ENCODE measurements at places on chromosomes 7 and 10.
A peak's percentile ranks its signal among the peaks of the same experiment; 100 is the strongest.

GRCh38 chr7:38052786-38053185, 125.3 kb upstream of the STARD3NL start:
- no peak for DNase-seq

GRCh38 chr7:27912751-27913150, 172.8 kb downstream of the TAX1BP1 start:
- DNase-seq: no peak

DNA sequence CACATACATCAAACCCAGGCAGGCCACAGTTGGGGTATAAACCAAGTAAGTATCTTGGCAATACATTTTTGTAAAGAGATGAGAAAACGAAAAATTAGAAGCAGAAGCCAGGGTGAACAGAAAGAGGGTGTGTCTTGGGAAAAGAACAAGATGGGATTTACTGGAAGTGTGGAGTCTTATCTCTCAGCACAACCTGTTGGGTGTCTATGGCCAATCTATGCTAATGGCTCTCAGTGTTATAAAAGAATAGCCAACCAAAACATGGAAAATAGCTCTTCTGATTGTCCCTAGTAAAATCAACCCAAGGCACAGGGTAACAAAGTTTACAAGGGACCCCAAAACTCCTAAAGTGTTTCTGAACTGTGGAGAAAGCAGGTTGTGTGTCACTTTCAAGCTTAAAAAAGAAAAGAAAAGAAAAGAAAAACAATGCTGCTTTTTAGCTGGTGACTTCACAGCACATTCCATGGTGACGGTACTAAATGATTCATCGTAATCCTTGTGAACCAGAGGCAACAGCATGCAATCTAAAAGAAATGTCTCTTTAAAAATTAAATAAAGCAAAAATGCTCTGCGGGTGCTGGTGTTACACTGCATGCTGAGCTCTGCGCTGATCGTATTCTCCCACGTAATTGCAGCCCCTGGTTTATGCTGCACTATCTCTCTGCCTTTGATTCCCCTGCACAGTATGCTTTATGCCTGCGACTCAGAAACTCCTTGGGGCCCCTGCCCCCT, 100.8 kb downstream of the C10orf90 start:
- DNase-seq: no peak

DNA sequence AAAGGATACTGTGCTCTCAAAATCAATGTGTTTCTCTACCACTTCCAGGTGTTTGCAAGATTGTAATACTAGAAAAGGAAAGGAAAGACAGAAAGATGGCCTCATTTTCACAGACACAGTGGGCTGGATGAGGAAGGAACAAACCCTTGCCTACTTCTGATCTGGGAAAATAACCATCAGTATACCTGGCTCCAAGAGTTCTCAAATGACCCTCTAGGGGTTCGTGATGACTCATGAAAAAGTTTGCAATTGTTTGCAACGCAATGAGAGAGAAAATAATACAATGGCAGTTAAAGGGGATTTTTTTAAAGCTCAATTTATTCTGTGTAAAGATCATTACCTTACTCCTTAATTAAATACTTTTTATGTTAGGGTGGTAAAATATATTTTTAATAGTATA, 197.6 kb upstream of the INHBA start:
- DNase-seq: no peak

DNA sequence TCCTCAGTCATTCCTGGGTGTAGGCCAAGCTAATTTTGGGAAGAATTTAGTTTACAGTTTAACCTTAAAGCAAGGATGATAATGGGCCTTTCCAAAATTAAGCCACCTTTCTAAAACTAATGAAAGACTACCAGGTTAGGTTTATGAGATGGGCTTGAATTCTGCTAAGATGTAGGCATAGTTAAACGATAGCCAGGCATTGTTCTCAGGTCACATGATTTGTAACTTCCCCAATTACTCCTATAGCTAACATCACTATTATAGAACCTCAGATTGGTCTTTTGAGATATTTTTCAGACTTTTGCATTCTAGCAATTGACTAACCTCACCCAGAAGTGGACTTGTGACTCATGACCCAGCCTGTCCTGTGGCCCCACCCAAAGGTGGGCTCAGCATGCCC, 7.0 kb upstream of the NUB1 start:
- no peak for DNase-seq

DNA sequence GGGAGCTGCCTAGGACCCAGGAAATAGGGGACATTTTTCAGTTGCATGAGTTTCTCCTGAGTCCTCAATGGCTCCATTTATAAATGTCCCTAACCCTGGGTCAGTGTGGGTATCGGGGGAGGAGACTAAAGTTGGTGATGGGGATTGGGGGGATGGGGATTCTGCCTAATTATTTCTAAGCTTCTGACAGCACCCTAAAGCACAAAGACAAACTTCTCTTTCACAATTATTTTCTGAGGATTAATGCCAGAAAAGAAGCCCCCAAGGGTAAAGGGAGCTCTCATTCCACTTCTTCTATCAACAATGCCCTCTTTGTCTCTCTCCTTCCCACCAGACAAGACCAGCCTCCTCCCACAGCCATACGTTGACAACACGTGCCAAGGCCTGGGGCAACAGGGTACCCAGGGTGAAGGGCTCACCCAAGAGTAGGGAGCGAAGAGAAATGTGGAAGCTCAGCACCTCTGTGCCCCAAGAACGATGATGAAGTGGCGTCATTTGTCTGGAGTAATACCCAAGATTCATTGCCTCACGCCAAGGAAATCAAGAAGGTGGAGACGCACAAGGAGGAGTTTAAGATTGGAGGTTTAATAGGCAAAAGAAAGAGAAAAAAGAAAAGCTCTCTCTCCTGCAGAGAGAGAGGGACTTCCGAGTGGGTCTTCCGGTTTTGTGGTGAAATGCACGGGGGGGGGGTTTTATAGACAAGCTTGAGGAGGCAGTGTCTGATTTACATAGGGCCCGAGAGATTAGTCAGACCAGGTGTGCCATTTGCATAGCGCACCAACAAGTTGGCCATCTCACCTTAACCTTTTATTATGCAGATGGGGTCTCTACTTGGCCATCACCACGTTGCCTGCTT, 14.4 kb upstream of the GJC3 start:
- DNase-seq: no peak

DNA sequence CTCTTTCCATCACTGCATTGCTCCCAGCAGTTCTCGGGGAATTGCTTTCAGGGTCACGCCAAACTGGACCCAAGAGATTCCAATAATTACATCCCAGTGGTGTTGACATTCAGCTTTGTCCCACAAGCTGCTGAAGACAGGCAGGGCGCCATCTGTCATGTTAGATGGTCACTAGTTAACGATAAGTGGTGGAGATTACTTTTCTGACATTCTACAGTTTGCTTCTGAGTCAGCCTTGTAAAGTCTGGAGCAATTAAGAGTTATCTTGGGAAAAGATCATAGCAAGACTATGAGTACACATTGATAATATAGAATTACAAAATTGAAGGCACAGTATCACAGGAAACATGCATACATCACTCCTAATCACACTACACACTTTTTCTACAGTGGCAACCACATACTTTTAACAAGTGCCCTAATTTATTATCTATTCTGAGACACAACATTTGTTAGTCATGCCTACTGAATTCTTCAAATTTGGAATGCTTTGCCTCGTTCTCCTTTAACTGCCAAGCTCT, 41.9 kb downstream of the SEMA3C start:
- DNase-seq: peak; percentile 47

- DNase-seq: no peak
Observed at GRCh38 chr7:130218806-130219620, 11.4 kb downstream of the SSMEM1 start.

- DNase-seq: peak; percentile 25
Observed at GRCh38 chr7:27240015-27240731, 2.4 kb upstream of the EVX1 start.

DNA sequence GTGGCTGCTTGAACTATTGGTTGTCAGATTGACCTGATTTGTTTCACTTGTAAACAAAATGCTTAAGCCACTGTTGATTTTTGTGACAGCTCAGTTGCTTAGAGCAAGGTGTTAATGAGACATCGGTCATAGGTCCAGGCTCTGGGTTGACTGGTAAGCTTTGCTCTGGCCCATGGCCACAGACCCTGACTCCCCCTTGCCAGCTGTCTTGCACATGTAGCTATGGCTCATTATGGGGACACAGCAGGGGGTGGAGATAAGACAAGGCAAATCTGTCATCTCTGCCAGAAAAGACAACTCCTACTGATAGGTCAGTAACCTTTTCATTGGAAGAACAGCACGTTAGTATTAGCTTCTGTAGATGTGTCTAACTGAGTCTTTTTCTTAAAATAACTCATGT, 95.3 kb downstream of the KAT6B start:
- DNase-seq: no peak

DNA sequence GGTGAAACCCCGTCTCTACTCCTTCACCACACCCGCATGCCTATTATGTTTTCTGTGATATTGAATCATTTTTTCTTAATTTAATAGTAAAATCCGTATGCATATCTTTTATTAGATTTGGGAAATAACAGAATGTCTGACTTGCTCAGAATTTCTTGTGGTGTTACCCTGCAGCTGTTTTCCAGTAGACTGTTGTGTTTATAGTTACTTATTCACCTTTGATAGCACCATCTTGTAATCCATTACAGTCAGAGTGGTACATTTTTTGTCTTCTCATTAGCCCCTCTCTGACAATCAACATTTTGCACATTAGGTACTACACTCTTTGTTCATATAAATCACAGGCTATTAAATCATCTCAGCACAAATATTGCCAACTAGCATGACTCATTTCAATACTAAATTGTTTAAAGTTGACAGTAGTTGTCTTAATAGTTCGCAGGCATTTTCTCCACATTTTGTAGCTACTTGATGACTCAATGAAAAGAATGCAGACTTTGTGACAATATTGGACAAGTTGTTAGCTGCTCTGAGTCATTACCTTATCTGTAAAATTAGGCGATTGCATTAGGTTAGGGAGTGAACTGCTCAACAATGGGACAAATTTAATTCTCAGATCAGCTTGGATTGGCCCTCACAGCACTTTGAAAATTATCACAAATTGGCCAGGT, 17.8 kb upstream of the SLC16A12 start:
- no peak for DNase-seq

- peak; percentile 44 for DNase-seq
Observed at GRCh38 chr10:78458983-78459638, 425.4 kb downstream of the RPS24 start.

GRCh38 chr7:17467386-17467945, 169.0 kb downstream of the AHR start:
- no peak for DNase-seq

DNA sequence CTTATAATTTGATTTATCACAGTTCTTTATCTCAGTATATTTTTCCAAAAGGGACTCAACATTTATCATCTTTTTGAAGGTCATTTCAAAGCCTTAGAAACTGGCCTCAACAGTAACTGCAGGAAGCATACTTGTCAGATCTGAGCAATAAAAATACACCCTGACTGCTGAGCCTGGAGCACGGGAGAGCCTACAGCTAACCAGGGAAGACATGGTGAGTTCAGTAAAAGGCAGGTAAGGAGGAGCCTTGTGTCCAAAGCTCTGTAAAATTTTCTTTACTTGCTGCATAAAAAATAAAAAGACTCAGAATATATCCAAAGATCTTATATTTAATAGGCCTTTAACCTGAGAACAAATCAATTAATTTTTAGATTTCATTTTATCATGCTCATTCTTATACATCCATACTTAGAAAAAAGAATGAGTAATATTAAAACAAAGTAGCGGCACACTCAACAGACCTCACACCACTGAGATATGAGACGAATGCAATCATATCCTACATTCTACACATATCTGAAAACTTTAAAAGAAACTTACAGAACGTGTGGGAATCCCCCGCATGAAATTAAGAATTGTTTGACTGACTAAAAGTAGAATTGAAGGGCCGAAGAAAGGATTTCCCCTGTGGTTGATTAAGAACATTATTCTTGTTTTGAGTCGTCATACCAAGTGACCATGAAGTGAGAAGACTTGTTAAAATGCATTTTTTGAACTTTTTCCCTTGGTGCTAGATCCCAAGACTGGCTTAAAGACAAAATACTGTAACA, 296.4 kb upstream of the MKLN1 start:
- no peak for DNase-seq

GRCh38 chr10:688312-689120, 952 bp downstream of the DIP2C start:
- DNase-seq: peak; percentile 62

- no peak for DNase-seq
Observed at GRCh38 chr7:26279405-26279804, 12.3 kb upstream of the SNX10 start.

DNA sequence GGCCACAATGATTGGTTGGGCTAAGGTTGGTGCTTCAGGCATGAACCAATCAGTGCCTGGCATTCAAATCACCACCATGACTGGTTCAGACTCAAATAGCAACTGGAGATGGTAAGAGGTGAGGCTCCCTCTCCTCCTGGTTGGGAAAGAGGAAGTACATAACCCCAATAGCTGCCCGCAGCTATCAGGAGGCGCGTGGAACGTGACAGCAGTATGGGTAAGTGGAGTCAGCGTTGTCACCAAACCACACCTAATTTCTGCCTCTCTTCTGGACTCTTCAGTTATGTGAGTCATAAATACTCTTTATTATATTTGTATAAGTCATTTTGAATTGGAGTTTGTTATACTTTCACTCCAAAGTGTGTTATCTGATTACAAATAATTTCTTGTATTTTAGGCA, 17.9 kb upstream of the ITGA8 start:
- no peak for DNase-seq

GRCh38 chr10:128125416-128125943, 743 bp downstream of the MKI67 start:
- peak; percentile 39 for DNase-seq

DNA sequence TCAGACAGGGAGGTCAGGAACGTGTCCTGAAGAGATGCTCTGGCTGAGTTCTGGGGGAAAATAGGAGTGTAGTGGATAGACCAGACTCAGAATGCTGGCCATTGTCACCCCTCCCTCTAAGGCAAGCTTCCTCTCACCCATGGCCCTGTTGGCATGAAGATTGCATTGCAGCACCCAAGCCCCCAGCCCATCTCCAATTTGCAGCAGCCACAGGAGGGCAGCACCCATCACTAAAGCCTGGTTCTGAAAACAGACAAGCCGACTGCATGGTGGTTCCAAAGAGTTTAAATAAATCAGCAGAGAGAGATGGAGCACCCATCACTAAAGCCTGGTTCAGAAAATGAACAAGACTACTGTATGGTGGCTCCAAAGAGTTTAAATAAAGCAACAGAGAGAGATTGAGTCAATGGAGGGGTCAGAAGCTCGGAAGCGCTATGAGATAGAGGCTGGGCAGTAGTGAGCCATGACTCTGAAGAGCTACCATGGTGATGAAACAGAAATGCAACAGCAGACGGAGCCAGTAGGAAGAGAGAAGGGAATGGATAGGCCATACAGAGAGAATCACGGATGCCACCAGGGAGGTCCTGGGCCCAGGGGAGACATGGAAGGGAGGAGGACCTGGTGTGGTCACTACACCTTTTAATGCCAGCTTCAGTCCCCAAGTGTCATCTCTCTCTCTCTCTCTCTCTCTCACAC, 237.9 kb upstream of the MYO3A start:
- no peak for DNase-seq

Measured in NCI-H1417 (cell line).